Activated CD4-positive, alpha-beta T cell treated with anti-CD3 and anti-CD28 coated beads, Interleukin-2, amount 10 ng/mL, durations not matched to agents 7 days and 5 days (primary cell): ENCODE measurements at places on chromosomes 7 and 10. TPM values are rescaled to one million over a fixed set of nuclear protein-coding genes. Genes with fewer than 3 reads are reported as not detected.

DNA sequence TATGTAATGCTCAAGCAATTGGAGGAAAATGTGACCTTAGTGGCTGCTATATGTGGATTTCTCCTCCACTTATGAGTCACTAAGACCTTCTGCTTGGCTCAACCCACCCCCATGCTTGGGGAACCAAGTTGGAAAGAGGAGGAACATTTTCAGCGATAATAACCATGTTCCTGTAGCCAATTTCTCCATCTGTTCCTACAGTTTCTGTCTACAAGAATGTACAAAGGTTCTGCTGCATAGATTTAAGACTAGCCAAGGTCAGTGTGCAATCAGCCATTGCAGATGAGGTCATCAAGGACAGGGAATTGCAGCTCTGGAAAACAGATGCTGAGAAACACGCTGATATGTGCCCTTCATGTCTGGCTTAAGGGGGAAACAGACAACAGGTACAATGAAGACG is 5.6 kb upstream of the NRCAM start:
- no peak overlapping the region for H3K4me3 ChIP-seq
- no peak for DNase-seq
- H3K36me3 ChIP-seq = no peaks in the 10 kb centered on the region
- H3K27me3 ChIP-seq = peaks cover 28% of the 10 kb centered on the region
- H3K27ac ChIP-seq = no peak overlapping the region
- H3K4me1 ChIP-seq = peaks cover 24% of the 10 kb centered on the region

MYOZ1 gene
- total RNA-seq = not detected

- peaks cover 9% of the 10 kb centered on the region for H3K4me1 ChIP-seq
- no peak for DNase-seq
- peaks cover 46% of the 10 kb centered on the region for H3K27me3 ChIP-seq
- peak overlapping the region; percentile 31 for H3K27ac ChIP-seq
These were observed 1.8 kb upstream of the PDGFA start for GRCh38 chr7:521221-522070.

ACSM6 gene
- total RNA-seq = not detected

CALCR gene
- total RNA-seq = not detected

- no peak for DNase-seq
- H3K4me1 ChIP-seq = peaks cover 16% of the 10 kb centered on the region
- no peak overlapping the region for H3K4me3 ChIP-seq
- no peaks in the 10 kb centered on the region for H3K27me3 ChIP-seq
These were observed 137.2 kb downstream of the PHTF2 start for GRCh38 chr7:77935652-77936348.

GRCh38 chr7:100983451-100984187 is 14.3 kb downstream of the MUC12 start:
- H3K27me3 ChIP-seq = peaks cover 2% of the 10 kb centered on the region
- no peaks in the 10 kb centered on the region for H3K36me3 ChIP-seq
- H3K4me3 ChIP-seq = no peak overlapping the region
- DNase-seq = no peak
- no peak overlapping the region for H3K27ac ChIP-seq

GIMAP6 gene
- total RNA-seq = 105 TPM

GRCh38 chr10:116664631-116665030 is 43.9 kb downstream of the PNLIPRP2 start:
- no peaks in the 10 kb centered on the region for H3K4me1 ChIP-seq
- H3K27me3 ChIP-seq = peaks cover 5% of the 10 kb centered on the region
- H3K27ac ChIP-seq = no peak overlapping the region
- no peak overlapping the region for H3K4me3 ChIP-seq
- DNase-seq = no peak

OR6B1 gene
- not detected for total RNA-seq

GRCh38 chr10:126070476-126071215 is 174.3 kb downstream of the FANK1 start:
- no peak overlapping the region for H3K27ac ChIP-seq
- H3K4me3 ChIP-seq = no peak overlapping the region

GRCh38 chr10:52864201-52865106 is 91.9 kb upstream of the MBL2 start:
- no peaks in the 10 kb centered on the region for H3K4me1 ChIP-seq
- H3K27ac ChIP-seq = no peak overlapping the region

GPR26 gene
- not detected for total RNA-seq
